Activated CD8-positive, alpha-beta T cell treated with anti-CD3 and anti-CD28 coated beads, Interleukin-2, amount 10 ng/mL, durations not matched to agents 7 days and 5 days (primary cell): ENCODE measurements at places on chromosomes 6 and 20.
A peak's percentile ranks its signal among the peaks of the same experiment; 100 is the strongest.

- no peak for DNase-seq
Observed at GRCh38 chr6:158077676-158078075, 90.4 kb downstream of the SERAC1 start.

- DNase-seq, result peak; percentile 34
Observed at GRCh38 chr20:63172726-63173125, 43.2 kb downstream of the YTHDF1 start.

- no peak for DNase-seq
Observed at GRCh38 chr6:154754152-154754551, 20.9 kb downstream of the SCAF8 start.

GRCh38 chr6:147361311-147361981 lies 147.0 kb upstream of the SAMD5 start:
- no peak for DNase-seq

- no peak for DNase-seq
Observed at GRCh38 chr20:44106615-44107014, 80.4 kb downstream of the JPH2 start.

DNA sequence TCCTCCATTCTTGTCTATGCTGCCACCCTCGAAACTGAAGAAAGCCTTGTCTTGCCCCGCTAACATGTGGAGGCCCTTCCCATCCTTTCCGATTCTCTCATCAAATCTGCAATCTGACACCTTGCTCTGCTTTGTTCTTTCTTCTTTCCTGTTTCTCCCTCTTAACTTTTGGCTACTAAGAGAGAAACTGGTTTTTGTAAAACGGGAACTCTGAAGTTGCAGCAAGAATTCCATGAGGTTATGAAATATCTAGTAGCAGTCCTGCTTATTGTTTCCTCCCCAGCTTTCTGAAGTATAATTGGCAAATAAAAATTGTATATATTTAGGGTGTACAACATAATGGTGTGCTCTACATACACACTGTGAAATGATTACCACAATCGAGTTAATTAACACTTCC lies 80.2 kb downstream of the MAP7 start:
- no peak for DNase-seq

DNA sequence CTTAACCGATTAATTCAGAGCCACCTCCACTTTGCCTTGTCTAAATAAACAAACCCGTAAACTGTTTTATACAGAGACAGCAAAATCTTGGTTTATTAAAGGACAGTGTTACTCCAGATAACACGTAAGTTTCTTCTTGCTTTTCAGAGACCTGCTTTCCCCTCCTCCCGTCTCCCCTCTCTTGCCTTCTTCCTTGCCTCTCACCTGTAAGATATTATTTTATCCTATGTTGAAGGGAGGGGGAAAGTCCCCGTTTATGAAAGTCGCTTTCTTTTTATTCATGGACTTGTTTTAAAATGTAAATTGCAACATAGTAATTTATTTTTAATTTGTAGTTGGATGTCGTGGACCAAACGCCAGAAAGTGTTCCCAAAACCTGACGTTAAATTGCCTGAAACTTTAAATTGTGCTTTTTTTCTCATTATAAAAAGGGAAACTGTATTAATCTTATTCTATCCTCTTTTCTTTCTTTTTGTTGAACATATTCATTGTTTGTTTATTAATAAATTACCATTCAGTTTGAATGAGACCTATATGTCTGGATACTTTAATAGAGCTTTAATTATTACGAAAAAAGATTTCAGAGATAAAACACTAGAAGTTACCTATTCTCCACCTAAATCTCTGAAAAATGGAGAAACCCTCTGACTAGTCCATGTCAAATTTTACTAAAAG lies 2.7 kb downstream of the FOXC1 start:
- no peak for DNase-seq

- DNase-seq, result no peak
Observed at GRCh38 chr6:63305277-63305676, 14.5 kb downstream of the LGSN start.

- no peak for DNase-seq
Observed at GRCh38 chr20:45118028-45118427, 3.1 kb upstream of the WFDC5 start.

DNA sequence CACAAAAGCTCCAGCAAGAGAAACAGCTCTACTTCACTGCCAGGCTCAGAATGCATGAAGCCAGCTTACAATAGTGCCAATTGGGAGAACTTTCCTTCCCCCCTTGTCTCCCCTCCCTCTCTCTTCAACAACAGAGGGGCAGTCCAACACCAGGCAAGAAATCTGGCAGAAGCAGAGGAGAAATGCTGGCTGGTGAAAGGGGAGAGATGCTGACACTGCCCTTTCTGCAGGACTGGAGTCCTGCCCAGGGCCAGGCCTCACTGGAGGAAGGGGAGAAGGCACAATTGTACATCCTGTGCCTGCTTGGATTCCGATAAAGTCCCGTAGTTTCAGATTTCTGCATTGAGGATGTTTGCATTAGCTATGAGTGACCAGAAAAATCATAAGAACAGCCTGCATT lies 148.6 kb downstream of the LRRC1 start:
- DNase-seq, result no peak

GRCh38 chr6:168864541-168865460 lies 388.8 kb downstream of the THBS2 start:
- DNase-seq, result no peak

DNA sequence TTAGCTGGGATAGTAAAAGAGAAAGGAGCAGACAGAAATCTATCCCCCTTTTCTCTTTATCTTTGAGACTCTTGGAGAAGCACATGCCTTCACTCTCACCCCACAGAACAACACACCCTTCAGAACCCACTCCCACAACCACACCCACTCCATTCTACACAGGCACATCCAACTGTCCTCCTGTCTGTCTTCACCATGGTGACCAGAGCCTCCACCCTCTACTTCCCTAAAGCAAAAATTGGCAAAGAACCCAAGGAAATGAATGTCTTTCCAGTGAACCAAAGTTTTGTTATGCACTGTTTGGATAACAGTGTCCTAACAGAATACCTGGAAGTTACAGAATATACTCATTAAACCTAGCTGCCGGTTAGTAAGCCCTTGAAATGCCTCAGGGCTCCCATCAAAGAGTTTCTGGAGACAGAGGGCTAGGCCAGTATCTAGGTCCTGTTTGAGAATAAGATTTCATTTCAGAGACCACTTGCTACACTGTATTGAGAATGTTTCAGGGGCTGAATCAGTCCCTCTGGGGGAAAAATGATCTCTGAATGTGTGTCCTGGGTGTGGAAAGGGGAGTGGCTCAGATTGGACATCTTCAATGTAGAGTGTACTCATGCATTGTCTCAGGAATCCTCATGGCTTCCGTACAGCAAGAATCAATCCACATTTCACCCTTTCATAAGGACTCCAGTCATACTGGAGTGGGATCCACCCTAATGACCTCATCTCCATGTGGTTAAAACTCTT lies 101.1 kb downstream of the LY86 start:
- no peak for DNase-seq

DNA sequence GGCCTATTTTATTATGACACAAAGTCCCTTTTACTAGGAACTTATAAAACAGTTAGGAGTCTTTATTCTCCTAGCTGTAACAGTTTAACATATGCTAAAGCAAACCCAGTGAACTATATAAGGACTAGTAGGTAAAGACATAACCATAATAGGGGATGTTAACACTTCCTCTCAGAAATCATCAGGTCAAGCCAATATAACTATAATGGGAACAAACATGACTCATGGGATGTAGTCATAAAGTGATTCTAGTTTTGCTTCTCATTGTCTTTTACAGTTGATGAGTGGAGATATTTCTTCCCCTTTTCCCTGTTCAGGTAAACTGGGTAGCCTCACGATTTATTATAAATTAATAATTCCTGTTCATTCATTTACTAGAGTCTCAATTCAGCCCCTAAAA lies 9.7 kb downstream of the PTCHD4 start:
- no peak for DNase-seq

DNA sequence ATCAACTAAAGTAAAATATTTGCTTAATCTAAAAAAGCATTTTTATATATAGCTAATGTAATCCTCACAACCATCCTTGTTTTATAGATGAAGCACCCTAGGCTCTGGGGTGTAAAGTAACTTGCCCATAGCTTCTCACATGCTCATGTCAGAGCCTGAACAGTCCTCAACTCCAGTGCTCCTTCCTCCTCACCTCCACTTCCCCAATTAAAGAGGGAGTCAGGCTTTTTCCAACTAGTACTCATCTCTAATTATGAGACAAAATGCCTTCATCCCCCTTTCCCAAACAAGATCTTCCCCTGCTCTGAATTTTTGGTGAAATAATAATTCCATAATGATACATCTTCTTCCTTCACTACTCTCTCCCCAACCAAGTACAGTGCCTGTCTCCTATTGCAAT lies 290.8 kb upstream of the PRDM1 start:
- DNase-seq, result no peak

DNA sequence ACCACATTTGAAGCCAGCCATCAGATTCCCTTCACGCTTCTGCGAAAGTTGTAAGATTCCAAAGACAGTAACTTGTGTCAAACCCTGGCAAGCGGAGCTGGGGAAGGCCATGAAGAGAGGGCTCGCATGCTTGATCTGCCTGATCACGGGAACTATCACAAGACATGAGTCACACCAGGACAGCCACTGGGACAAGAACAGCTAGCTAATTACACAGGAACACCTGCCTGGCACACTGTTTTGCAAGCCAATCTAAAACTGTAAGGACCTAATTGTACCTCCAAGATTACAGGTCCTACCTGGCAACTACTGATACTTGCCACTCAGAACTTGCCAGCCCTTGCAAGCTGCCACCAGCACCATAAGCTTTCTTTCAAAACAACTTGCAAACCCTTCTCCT lies 289.3 kb downstream of the KIF16B start:
- DNase-seq, result no peak

DNA sequence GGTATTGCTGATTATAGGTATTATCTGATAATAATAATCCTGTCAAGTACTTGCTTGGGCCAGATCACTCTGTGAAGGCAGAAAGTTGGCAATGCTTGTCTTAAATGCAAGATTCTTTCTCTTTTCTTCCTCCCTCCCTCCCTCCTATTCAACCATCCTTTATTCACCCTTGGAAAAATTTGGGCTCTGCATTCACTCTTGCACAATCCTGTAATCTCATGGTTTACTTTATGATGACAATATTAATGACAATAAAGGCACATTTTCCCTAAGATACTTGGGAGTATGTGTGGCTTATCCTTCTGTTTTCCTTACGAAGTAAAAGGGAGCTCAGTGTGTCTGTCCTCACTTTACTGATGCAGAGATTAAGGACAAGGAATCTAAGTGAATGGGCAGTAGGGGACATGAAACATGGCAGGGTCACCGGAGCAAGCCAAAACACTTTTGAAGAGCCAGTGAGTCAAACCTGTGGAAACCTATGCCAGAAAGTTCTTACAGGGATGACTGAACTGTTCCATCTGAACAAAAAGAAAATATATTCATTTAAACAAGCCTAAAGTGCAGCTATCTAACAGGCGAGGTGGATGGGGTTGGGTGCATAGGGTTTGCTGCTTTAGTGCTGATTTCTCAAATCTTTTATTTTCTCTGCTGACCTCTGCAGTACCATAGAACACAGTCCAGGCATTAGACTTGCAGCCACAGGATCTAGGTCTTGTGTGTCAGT lies 14.6 kb upstream of the RIPOR2 start:
- DNase-seq, result no peak

DNA sequence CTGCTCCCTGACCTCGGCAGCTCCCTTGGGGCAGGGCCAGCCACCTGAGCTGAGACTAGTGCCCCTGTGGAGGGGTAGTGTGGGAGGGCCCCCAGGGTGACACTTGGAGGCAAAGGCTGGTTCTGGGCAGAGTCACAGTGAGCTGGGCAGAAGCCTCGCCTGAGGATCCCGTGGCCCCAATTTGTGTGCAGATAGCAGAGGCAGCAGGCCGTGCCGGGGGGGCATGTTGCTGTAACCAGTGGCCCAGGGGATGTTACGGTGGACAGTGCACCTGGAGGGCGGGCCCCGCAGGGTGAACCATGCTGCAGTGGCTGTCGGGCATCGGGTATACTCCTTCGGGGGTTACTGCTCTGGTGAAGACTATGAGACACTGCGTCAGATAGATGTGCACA lies 2.9 kb downstream of the KLHDC3 start:
- no peak for DNase-seq

GRCh38 chr6:150835620-150836019 lies 29.9 kb upstream of the MTHFD1L start:
- no peak for DNase-seq

GRCh38 chr6:161360520-161360919 lies 86.7 kb upstream of the AGPAT4 start:
- DNase-seq, result no peak

GRCh38 chr20:19653327-19653726 lies 104.7 kb upstream of the RIN2 start:
- DNase-seq, result no peak

GRCh38 chr6:72081871-72082270 lies 195.5 kb downstream of the RIMS1 start:
- DNase-seq, result no peak

DNA sequence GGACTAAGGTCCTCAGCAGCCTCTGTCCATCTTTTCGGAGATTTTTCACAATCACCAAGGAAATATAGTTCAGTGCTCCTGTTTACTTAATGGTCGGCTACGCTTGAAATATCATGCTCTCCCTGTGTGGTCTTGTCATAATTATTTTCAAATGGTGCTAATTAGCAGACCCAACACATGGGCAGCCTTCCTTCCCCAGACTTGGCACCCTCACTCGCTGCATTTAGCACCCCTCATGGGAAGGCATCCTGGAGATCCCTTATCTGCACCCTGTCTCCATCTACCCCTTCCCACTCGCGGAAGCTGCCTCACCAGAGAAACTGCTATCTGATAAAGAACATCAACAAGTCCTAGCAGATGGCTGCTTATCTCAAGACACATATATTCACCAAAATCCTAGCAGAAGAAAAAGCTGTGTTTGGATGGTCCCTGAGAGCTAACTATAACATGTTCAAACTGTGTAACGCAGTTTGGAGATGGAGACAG lies 131.0 kb upstream of the ESR1 start:
- no peak for DNase-seq

DNA sequence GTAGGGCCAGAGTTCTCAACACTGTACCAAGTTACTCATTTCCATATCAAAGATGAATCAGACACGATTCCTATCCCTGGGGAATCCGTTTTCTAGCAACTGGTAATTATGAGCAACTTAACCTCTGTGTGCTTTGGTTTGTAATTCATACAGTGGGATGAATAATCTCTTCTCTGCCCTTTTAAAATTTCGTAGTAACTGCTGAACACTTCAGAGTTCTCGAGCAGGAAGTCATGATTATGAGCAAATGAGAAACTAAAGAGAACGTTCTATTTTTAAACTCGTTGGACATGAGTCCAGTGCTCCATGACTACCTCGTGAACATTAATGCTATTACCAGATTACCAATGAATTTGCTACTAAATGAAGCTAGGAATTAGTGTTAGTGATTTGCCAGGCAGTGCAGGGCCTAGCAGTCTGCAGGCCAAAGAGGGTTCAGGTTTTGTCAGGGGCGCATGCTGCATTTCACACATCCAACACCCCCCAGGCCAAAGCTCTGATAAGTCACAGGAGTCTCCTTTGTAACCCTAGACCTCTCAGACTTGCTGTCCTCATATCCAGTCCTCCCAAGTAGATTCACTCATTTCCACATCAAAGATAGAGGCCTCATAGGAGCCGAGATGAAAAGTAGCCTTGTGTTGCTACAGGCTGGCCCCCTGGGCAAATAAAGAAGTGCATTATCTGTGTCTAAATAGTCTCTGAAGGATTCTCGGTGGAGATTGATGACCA lies 45.8 kb upstream of the VSTM2L start:
- DNase-seq, result no peak
